T-helper 9 cell (primary cell): ENCODE measurements at places on chromosomes 2 and 18.

GRCh38 chr2:82796132-82796531, 1662.9 kb downstream of the SUCLG1 start:
- DNase-seq, result no peak

GRCh38 chr2:203592470-203592869, 57.4 kb upstream of the RAPH1 start:
- DNase-seq, result no peak

DNA sequence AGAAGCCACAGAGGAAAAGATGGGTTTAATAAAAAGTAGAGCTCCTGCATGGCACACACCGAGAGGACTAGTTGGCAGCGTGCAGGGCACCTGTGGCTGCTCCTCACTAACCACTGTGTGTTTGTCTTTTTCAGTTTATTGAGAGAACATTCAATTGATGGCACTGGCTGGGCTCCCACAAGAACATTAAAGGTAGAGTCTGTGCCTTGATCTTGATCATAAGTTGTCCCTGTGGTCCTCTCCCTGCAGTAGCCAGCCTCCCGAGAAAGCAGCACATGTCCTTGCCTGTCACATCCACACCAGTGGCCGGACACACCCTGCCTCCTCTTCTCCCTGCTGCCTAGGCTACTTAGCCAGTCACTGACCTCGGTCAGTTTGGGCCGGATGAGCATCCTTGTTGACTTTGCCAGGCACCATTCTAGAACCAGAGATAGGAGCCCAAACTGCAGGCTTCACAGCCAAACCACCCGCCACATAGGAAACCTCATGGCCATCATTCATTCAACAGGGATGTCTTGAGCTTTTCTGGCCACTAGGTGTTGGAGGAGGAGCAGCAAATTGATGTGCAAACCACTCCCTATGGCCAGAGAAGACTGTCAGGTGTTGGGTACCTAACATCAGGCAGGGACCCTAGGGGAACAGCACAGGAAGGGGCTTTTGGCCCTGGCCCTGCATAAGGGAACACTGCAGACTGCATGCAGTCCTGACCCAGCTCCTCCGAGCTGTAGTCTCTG, 30.2 kb upstream of the SCLY start:
- no peak for DNase-seq

- no peak for DNase-seq
Observed at GRCh38 chr18:13539050-13539449, 187.3 kb downstream of the FAM210A start.

DNA sequence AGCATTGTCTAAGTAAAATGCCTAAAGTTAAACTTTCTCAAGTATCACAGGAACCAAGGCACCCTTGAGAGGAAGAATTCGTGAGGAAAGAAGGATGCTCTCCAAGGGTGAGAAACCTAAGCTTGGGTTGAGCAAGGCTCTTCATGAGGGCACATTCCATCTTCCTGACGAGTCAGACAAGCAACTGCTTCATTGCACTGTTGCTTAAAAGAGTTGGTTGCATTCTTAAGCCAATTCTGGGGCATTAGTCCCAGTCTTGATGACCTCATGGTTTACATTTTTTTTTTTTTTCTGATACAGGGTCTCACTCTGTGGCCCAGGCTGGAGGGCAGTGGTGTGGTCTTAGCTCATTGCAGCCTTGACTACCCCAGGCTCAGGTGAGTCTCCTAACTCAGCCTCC, 237.5 kb downstream of the ACTR3 start:
- no peak for DNase-seq

DNA sequence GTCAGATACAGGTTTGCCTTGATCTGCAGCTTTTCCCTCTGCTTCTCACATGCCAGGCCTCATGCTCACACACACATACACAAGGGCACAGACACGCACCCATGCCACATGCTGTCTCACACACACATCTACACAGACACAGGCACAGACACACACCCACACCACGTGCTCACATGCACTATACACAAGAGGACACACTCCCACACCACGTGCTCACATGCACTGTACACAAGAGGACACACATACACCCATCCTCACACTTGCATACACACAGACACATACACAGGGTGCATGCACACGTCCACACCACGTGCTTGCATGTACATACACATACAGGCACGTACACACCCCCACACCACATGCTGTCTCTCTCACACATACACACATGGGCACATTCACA, 253.8 kb downstream of the ATAD2B start:
- no peak for DNase-seq

DNA sequence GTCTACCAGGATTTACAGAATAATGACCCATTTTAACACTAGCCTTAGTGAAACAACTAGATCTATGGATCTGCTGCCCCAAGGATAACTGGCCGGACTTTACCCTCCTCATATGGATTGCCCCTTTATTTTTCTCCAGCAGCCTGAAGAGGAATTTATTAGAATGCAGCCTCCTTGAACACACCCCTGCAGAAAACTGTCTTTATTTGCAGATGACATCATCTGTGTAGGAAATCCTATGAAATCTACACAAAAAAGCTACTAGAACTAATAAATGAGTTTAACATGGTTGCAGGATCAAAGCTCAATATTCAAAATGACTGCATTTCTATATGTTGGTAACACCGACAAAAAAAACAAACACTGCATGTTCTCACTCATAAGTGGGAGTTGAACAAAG, 29.6 kb downstream of the LBH start:
- no peak for DNase-seq

DNA sequence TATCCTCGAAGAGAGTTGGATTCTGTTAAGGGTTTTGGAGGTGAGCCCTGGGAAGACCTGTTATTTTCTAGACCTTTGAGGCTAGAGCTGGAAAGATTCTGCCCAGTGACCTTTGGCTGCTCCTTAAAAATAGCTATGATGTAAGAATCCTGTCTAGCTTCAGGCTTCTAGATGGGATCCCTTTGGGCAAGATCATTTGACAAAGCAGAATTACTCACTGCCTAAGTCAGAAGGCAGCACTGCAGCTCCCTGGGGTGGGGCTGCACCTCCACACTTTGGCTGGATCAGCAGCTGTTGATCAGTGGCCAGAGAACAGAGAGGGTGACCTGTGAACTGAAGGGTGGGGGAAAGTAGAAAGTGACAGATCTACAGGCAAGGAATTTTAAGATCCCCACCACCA, 103.8 kb downstream of the ASAP2 start:
- no peak for DNase-seq

DNA sequence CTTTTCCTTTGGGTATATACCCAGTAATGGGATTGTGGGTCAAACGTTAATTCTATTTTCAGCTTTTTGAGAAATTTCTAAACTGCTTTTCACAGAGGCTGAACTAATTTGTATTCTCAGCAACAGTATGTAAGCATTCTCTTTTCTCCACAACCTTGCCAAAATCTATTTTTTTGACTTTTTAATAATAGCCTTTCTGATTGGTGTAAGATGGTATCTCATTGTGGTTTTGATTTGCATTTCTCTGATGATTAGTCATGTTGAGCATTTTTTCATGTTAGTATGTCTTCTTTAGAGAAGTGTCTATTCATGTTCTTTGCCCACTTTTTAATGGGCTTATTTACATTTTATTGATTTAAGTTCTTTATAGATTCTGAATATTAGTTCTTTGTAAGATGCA, 145.5 kb downstream of the TRABD2A start:
- no peak for DNase-seq

DNA sequence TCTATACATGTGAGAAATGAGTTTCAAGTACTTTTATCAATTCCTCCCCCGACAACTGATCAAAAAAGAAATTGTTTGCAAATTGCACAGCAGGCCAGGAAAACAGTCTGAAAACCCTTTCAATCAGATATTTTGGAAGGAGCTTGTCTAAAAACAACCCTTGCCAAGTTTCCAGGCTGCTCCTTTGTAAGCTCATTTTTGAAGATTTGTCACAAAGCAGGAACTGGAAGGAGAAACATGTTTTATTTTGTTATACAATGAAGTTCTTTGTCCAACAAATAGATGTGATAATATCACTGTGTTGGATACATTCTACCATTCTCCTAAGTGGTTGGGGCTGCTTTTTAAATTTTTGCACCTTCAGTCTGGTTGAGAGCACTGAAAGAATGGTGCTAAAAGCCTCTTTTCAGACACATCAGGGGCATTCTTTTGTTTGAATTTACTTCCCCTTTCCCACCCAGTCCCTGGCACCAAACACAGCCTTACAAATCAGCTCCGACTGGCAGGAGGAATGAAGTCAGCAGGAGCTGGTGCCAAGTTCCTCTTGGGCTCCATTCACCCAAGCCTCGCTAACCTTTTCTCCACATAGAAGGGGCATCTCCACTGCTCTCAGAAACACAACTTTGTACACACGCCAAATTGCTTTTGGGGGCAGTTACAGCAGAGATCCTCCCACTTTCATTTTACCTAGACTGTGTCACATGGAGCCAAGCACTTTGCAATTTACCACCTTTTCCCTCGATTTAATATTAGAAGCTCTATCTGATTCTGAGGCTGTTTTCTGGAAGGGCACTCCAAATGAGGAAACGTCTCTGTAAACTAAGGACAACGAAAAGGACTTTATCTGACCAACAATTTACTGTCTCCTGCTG, 88.0 kb downstream of the C1D start:
- no peak for DNase-seq

DNA sequence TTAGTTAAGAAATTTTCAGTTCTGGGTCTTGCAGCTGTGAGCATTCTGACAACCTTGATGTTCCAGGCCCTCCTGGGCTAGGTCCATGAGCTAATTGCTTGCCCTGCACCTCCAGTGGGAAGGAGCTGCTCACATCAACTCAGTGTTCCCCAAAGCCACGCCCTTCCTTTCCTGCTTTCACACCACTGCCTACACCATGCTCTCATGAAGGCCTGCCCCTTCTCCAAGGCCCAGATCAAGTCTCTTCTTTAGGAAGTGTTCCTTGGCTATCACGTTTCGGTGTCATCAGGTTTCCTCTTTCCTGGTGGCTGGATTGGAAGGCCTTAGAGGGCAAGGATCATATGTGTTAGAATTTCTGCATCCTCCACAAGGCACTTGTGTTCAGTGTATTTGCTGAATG, 18.8 kb downstream of the TMEM127 start:
- no peak for DNase-seq

DNA sequence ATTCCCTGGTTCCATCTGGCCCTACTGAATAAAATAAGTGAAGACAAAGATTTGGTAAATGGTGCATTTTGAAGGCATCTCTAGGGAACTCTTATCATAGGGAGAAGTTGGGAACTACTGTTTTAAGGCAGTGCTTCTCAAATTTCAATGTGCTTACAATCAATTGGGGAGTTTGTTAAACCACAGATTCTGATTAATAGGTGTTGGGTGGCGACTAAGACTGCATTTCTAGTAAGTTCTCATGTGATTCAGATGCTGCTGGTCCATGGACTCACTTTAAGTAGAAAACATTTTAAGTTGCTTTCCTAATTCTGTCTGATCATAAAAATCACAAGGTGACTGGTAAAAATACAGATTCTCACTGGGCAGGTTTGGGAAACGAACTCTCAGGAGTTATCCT, 14.6 kb downstream of the FARSB start:
- no peak for DNase-seq

DNA sequence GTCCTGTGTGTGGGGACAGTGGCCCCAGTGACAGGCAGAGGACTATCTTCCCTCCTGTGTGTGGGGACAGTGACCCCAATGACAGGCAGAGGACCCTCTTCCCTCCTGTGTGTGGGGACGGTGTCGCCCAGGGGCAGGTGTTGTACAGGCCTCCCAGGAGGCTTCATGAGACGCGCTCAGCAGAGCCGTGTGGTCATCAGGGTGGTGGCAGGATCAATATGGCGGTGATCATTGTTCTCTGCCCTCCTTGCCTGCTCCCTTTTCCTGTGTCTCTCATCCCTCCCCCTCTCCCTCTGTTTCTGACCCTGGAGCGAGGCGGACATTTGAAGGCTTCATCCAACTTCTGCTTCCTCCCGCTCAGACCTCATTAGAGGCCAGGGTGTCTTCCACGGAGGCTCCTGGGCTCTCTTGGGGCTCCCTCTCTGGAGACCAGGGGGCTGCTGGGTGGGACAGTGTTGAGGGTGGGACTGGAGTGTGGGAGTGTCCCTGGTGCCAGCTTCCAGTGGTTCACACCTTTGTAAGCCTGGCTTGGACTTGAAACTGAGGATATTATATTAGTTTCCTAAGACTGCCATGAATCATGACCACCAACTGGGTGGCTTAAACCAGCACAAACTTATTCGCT, 59.5 kb downstream of the ACKR3 start:
- DNase-seq, result no peak

- DNase-seq, result no peak
Observed at GRCh38 chr2:104120171-104120570, 733.7 kb upstream of the POU3F3 start.

- DNase-seq, result no peak
Observed at GRCh38 chr2:158253170-158253569, 151.5 kb downstream of the UPP2 start.

GRCh38 chr2:18578033-18578432, 11.3 kb downstream of the NT5C1B start:
- DNase-seq, result no peak

DNA sequence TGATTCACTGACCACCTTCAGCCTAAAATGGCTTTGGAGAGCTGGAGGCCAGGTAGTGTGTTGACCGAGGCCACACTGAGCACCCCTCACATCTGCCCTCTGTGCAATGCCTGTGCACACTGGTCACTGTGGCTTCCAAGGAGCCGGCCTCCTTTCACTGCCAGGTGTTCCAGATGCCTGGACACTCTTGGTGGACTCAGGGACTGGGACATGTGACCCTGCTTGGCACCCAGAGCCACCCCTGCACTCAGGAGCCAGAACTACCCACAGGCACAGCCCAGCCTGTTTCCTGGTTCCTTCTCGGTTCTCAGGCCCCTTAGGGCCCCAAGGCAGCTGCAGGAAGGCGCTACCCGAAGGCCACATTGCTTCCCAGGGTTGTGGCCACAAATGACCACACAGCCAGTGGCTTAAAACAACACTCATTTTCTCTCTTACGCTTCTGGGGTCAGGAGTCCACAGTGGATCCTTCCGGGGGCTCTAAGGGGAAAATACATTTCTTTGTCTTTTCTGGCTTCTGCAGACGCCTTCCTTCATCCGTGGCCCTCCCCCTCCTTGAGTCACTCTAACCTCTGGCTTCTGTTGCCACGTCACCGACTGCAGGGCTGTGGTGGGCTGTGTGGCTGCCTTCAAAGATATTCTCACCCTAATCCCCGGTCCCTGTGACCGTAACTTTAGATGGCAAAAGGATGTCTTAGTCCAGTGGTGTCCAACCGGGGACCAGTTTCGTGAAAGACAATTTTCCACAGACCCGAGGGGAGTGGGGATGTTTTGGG, 78.6 kb downstream of the ASB1 start:
- no peak for DNase-seq

DNA sequence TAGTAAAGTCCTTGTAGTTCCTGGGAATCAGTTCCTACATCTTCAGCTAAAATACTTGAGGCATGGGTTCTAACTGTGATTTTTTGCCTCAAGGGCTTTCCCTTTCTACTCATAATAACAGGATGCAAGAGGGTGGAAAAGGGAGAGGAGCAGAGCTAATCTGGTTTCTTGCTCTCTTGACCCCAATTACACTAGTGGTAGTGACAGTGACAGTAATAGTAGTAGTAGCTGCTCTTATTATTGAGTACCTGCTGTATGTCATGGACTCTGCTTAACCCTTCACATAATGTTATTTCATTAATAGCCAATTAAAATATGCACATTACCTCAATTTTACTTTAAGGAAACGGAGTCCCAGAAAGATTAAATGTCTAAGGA, 214.8 kb upstream of the HNRNPA3 start:
- no peak for DNase-seq

GRCh38 chr2:84257831-84258230, 201.2 kb downstream of the SUCLG1 start:
- DNase-seq, result no peak
